ENCODE measurements at places on chromosomes 6 and 20. TPM values are rescaled to one million over a fixed set of nuclear protein-coding genes. Genes with fewer than 3 reads are reported as not detected.
A peak's percentile ranks its signal among the peaks of the same experiment; 100 is the strongest.

- DNase-seq: no peak
Observed at GRCh38 chr6:39378960-39379425, 56.5 kb upstream of the KCNK16 start.

DNA sequence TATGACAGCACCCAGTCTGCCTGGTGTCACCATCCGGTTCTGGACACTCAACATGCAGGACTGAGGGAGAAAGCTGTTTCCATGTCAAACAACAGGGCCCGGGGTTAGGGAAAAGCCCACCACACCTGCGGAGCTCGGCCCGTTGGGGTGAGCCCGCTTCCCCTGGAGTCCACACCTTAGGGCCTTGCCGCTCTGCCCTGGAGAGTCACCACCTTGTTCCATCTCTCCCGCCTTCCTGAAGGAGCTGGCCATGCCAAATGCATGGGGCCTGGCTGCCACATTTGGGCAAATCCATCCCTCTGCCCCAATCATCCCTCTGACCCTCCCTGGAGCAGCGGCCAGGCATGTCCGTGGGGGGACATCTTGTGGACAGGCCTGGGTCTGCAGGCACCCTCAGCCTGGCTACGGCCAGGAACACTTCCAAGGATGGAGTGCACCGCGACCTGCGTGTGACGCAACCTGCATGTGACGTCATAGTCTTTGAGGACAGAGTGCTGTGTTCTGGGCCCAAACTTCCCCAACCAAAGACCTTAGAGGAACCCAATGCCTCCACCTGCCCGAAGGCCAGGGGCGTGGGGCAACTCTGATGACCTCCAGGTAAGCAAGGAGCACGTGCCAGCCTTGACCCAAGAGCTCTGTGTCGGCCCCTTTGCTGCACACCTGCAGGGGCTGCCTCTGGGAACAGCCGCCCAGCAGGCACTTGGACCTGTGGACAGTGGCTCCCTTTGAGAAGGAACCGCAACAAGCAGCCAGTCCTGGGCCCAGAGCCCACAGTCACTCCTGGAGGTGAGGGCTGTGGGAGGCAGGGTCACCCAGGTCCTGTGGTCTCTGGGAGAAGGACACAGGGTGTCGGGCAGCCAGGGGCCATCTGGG is 1.7 kb downstream of the CABLES2 start:
- peak; percentile 70 for DNase-seq

GRCh38 chr6:6169141-6169540 is 151.3 kb downstream of the F13A1 start:
- DNase-seq: no peak

CTSA gene
- 176 TPM for total RNA-seq

HSF2 gene
- 15.8 TPM for total RNA-seq

RSPO3 gene
- 1.0 TPM for total RNA-seq

- no peak for DNase-seq
Observed at GRCh38 chr6:139028215-139028657, 309 bp upstream of the ABRACL start.
